ENCODE measurements at places on chromosomes 13 and 19. TPM values are rescaled to one million over a fixed set of nuclear protein-coding genes. Genes with fewer than 3 reads are reported as not detected.

Gene WDR87
- not detected for total RNA-seq

Gene WDR62
- total RNA-seq: 7.5 TPM

Gene CEACAM4
- total RNA-seq: not detected

Gene ZNF560
- total RNA-seq: 2.1 TPM

Gene PRMT1
- total RNA-seq: 476 TPM

Gene ZNF681
- total RNA-seq: 0.26 TPM

Gene CATSPERD
- total RNA-seq: not detected

Gene SPART
- 101 TPM for total RNA-seq

Gene C1QTNF9
- total RNA-seq: not detected

Gene TNNI3
- not detected for total RNA-seq

Gene APOE
- 0.53 TPM for total RNA-seq

Gene CGB5
- not detected for total RNA-seq

Gene SIAH3
- not detected for total RNA-seq

Gene PRR22
- 0.33 TPM for total RNA-seq

Gene ZNF420
- total RNA-seq: 6.7 TPM

Gene DCLK1
- total RNA-seq: 2.2 TPM

Gene SHISA7
- not detected for total RNA-seq

Gene TPTE2
- not detected for total RNA-seq

Gene ZNF541
- total RNA-seq: not detected

Gene CYP2F1
- not detected for total RNA-seq

Gene KASH5
- total RNA-seq: not detected

Data from pulmonary artery endothelial cell (primary cell).